Panc1 (cell line): ENCODE measurements at places on chromosomes 12 and 14.

DNA sequence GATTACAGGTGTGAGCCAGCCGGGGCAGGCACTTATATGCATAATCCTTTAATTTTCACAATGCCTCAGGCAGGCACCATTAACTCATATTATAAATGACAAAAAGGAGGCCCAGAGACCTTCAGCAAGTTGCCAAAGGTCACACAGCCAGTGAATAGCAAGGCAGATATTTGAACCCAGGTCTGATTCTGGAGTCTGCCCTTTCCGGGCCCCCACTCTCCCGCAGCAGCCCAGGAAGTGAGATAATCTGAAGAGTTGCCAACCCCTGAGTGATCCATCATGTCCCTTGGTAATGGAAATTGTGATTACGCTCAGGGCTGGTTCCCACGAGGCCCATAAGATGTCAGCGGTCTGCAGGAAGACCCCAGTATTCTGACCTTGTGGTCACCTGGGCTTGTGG lies 95.3 kb upstream of the MED13L start:
- no peak for DNase-seq

- DNase-seq: no peak
Observed at GRCh38 chr12:87518481-87518880, 510.7 kb downstream of the C12orf50 start.

- no peak for DNase-seq
Observed at GRCh38 chr14:64745511-64746091, 41.4 kb downstream of the PLEKHG3 start.

DNA sequence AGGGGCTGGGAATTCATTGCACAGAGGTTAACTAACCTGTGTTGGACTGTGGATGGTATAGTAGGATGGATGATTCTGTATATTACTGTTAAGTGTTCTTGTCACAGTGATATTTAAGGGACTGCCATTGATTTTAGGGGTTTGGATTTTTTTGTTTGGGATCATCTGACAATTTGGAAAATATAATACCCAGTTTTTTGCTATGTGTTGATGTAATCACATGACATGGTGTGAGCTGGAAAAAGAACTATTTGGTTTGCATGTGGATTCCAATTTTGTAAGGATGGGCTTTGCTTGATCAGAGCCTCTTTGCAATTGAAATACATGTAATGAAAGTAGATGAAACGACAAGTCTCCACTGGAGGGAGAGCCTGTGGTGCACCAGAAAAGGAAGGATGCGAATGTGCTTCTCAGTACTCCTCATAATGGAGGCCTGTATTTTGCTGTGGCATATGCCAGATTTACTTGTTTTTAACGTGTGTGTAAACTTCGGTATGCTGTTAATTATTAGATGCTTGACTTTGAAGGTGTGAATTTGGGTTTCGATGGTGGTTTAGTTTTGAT lies 2.7 kb downstream of the DYRK2 start:
- no peak for DNase-seq

GRCh38 chr14:67335781-67336180 lies 23.8 kb downstream of the ATP6V1D start:
- DNase-seq: no peak

DNA sequence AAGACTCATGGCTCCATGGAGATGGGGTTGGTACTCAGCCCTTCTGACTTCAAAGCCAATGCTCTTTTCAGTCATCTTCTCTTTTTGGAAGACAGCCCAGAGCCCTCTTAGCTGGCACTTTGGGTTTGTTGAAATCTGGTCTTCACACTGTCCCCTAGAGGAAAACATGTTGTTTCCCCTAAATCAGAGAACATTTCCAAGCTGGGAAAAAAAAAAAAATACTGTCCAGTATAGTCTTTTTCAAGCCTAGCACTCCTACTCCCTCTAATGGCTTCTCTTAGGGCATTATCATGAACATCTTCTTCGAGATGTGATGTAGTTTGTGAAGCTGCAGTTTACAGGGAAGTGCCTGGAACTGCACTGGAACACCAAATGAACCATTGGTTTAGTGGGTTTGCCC lies 3.0 kb upstream of the ZC3H14 start:
- DNase-seq: no peak

DNA sequence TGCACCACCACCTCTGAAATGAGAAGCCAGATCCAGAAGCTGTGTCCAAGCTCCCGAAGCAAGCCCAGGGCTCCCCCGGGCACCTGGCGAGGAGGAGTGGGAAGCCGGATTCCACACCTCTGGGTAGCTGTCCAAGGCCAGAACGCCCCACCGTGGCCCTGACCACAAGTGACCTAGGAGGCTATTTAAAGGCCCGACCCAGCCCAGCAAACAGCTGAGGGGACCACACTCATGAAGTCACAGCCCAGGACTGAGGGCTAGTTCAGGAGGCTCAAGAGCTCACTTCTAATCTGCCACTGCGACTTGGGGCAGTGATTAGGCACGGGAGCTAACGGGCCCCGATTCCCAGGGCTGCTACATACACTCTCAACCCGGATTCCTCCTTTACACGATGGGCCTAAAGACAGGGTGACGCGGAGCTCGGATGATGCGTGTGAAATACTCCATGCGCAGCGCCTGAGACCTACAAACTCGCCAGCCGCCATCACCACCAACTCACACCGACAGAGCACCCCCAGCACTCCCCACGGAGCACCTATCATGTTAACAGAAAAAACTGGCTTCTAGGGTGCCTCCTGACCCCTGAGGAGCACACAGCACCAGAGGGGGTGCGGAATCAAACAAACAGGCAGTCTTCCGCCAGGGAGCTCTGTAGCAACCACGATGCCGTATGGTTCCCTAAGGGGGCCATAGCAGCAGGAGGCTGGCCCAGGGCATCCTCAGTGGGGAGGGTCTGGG lies 84.0 kb upstream of the GPR68 start:
- no peak for DNase-seq

DNA sequence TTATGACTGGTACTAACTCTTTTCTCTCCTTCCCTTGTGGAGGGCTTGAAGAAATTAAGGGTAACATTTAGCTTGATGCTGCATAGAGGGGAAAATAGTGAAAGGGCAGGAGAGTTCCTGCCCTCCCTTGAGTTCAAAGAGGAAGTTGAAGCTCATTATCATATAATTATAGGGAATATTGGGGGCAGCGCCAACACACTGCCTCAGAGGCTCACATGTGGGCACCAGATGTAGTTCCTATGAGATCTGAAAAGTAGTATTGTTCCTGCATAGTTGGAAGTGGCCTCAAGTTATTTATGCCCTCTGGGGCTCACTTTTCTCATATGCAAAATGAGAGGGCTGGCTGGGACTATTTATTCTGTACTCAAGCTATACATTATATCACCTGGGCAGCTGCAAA lies 33.0 kb upstream of the FGF23 start:
- no peak for DNase-seq

- no peak for DNase-seq
Observed at GRCh38 chr12:78938341-78939084, 73.9 kb downstream of the SYT1 start.

- DNase-seq: no peak
Observed at GRCh38 chr12:3049611-3050249, 27.4 kb upstream of the TSPAN9 start.

DNA sequence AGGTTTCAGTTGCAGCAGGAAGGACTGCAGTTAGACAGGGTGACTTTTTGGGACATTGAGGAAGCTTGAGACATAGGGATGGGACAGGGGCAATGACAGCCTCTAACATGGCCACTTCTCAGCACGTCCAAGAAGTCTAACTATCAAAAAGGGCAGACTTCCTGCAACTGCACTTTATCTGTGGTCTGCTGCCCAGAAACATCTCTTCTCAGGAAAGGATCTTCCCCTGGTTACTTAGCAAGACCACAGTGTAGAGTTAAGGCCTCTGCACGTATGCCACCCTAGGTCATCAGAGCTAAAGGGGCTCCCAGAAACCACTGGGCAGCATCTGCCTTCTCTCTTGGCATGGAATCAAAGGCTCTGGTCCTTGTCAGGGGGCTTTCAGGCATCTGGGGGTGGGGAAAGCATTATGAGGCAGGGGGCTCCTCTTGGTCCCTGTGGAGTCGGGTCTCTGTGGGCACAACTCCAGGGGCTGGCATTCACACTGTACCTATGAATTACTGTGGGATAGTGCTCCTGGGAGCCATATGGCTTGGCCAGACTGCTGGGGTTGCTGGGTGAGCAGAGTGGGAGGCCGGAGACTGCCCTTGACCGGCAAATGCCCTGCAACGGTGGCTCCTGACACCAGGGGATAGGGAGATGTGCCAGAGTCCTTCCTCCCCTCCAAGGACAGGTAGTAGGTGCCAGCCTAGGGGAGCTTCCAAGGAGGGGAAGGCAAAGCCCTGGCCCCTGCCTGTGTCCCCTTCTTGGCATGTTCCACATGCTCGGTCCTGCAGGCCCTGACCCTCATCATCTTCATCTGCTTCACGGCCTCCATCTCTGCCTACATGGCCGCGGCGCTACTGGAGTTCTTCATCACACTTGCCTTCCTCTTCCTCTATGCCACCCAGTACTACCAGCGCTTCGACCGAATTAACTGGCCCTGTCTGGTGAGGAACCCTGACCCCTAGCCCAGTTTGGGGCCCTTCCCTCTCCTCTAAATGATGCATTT lies 1.0 kb downstream of the CMTM5 start:
- DNase-seq: no peak

- DNase-seq: no peak
Observed at GRCh38 chr14:48417715-48418500, 742.5 kb upstream of the MDGA2 start.

DNA sequence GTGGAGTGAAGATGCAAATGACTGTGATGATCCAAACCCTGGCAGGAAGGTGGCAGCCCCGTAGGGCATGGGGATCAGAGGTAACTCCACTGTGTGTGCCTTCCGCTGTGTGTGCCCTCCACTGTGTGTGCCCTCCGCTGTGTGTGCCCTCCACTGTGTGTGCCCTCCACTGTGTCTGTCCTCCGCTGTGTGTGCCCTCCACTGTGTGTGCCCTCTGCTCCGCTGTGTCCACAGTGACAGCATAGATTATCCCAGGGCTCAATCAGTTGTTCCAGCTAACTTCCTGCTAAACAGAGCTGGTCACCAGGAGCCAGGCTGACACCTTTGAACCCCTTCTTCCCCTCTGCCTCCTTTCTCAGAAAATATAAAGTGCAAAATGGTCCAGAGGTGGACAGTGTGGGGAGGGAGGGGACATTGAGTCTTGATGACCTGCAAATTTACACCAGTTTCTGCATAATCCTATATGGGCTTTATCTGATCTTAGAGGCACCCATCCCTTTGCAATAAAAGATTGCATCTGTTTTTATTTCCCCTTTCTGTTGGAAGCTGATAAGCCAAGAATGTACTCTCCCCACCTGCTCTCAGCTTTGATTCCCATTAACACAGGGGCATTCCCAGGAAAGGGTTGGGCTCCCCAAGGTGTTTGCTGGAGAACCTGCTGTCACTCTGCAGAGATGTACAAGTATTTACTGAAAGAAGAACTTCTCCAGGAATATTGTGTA lies 21.6 kb upstream of the HNF1A start:
- no peak for DNase-seq

- DNase-seq: no peak
Observed at GRCh38 chr12:12696562-12697383, 790 bp upstream of the GPR19 start.

- no peak for DNase-seq
Observed at GRCh38 chr12:118946256-118946655, 35.1 kb upstream of the SRRM4 start.

GRCh38 chr12:98559666-98560065 lies 33.8 kb upstream of the SLC25A3 start:
- no peak for DNase-seq

- DNase-seq: no peak
Observed at GRCh38 chr12:123037791-123038190, 57.3 kb downstream of the ARL6IP4 start.

DNA sequence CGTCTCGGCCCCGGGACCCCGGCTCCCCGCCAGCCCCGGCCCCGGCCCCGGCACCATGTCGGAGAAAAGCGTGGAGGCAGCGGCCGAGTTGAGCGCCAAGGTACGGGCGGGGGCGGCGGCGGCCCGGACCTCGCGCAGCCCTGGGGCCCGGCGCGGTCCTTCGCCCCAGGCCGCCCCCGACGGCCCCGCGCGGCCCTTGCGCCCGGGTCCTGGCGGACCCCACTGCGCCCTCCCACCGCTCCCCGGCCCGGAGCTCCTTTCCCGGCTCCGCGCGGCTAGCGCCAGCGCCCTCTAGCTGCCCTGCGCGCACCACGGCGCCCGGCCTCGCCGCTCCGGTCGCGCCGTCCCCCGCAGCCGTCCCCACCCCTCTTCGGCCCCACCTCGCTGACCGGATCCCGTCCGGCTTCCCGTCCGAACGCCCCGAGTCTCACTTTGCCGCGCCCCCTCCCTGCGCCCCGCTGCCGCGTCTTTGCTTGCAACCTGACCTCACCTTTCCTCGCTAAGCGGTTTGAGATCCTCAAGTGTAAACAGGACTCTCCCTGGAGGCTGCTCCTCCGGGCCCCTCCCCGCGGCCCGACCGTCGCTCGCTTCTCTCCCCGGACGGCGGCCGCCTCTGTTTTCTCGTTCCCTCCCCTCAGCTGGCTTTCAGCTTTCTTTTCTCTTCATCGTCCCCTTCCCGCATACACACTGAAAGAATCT lies 637 bp downstream of the PTMS start:
- DNase-seq: no peak

DNA sequence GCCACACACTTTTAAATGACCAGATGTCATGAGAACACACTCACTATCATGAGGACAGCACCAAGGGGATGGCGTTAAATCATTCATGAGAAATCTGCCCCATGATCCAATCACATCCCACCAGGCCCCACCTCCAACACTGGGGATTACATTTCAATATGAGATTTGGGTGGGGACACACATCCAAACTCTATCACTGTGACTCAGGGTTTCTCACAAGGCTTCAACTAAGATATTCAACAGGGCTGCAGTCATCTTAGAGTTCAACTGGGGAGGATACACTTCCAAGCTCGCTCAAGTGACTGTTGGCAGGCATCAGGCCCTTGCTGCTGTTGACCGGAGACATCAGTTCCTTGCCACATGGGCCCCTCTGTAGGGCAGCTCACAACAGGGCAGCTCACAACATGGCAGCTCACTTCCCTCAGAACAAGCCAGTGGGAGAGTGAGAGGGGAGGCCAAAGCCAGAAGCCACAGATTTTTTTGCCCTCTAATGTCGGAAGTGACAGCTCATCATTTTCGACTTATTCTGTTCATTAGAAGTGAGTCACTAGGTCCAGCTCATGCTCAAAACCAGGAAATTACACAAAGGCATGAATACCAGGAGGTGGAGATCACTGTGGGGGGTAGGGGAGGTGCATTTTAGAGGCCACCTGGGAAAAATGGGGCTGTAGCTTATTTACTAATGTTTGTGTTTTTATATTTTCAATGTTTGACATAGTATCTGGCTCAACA lies 50.8 kb upstream of the PTHLH start:
- no peak for DNase-seq

GRCh38 chr12:119206348-119207062 lies 27.8 kb downstream of the HSPB8 start:
- DNase-seq: no peak

- no peak for DNase-seq
Observed at GRCh38 chr14:93045965-93046704, 69.6 kb downstream of the ITPK1 start.
